ENCODE measurements at places on chromosomes 1 and 21.

DNA sequence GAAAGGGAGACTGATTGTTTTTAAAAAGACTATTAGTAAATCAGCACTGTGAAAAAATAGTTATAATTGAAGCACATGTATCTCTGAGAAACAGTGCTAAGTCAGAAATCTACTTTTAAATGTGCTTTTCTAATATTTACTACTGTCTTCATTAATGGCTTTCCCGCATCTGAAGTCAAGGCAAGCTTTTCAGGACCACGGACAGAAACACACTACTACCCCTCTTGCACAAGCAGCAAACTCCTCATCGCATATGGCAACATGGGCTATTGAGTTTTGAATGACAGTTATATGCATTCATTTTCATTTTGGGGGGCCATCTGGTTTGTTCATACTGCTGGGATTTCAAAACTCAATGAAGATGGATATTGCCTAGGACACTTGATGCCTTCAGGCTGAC is 433.4 kb upstream of the CAMK1G start:
- no peak for DNase-seq
- H3K27ac ChIP-seq, result no peak overlapping the region
- H3K4me1 ChIP-seq, result no peaks in the 10 kb centered on the region
- H3K27me3 ChIP-seq, result no peaks in the 10 kb centered on the region
- H3K4me3 ChIP-seq, result no peak overlapping the region

DNA sequence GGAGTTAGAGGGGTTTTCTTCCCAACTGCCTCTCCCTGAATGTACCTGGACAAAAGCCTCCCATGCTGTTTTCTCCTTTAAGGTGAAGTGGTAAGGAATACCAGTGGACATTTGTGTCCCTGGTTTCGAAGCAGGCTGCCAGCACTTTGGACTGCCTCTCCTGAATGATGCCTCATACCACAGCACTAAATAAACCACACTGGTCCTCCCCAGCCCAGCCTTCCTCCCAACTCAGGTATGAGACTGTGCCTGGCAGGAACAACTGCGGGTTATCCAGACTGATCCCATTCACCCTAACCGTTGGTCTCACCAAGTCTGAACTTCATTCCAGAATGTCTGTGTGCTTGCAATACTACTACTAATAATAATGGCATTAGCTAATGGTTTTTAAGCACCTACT is 9.3 kb downstream of the COQ8A start:
- no peak overlapping the region for H3K4me3 ChIP-seq
- H3K36me3 ChIP-seq, result peaks cover 5% of the 10 kb centered on the region
- no peaks in the 10 kb centered on the region for H3K27me3 ChIP-seq
- no peak for DNase-seq
- no peak overlapping the region for H3K27ac ChIP-seq
- H3K4me1 ChIP-seq, result no peaks in the 10 kb centered on the region

DNA sequence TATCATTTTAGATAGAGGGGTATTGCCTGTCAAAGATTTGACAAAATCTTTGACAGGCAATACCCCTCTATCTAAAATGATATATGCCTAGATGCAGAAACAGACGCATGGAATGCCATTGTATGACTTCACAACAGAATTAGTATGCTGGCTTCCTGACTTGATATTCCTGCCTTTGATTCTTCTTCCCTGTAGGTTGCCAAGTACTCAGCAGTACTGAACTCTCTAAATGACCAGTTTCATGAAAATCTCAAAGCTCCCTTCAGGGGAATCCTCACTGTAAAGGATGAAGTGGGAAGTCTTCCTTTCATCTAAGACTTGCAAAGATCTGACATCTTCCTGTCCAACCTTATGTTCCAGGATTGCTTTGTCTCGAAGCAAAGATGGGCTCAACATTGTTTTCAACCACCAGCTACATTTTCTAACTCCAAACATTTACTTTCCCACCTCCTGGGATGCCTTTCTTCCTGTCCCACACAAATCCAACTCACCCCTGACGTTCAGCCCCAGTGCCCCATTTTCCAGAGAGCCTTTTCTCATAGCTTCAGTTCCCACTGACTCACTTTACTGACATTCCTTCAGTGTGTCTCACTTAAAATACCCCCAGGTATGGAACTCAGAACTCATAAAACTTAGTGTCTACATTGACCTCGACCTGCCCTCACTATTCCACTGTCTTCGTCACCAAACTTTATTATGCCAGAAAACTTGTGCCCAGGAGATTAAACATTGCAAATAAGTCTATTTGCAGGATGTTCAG is 67.3 kb upstream of the KCNJ6 start:
- no peak overlapping the region for H3K4me3 ChIP-seq
- H3K27ac ChIP-seq, result no peak overlapping the region
- H3K36me3 ChIP-seq, result no peaks in the 10 kb centered on the region
- H3K4me1 ChIP-seq, result no peaks in the 10 kb centered on the region

DNA sequence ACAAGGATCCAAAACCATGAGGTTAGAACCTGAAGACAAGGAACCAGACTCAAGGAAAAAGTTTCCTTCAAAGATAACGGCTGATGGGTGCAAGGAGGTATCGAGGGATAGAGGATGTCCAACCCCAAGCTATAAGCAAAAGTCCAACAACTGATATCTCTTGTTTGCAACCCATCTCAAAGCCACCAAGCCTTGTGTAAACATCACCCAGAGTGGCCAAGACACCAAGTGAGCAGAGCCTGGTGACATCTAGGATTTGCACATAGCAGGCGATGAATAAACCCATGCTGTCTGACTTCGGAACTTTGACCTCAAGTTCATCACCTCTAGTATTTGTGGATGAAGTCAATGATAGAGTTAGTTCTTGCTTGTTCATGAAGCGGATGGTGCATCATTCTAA is 180.7 kb downstream of the ETS2 start:
- no peak overlapping the region for H3K27ac ChIP-seq
- peaks cover 8% of the 10 kb centered on the region for H3K27me3 ChIP-seq
- DNase-seq, result no peak
- peaks cover 8% of the 10 kb centered on the region for H3K4me1 ChIP-seq

DNA sequence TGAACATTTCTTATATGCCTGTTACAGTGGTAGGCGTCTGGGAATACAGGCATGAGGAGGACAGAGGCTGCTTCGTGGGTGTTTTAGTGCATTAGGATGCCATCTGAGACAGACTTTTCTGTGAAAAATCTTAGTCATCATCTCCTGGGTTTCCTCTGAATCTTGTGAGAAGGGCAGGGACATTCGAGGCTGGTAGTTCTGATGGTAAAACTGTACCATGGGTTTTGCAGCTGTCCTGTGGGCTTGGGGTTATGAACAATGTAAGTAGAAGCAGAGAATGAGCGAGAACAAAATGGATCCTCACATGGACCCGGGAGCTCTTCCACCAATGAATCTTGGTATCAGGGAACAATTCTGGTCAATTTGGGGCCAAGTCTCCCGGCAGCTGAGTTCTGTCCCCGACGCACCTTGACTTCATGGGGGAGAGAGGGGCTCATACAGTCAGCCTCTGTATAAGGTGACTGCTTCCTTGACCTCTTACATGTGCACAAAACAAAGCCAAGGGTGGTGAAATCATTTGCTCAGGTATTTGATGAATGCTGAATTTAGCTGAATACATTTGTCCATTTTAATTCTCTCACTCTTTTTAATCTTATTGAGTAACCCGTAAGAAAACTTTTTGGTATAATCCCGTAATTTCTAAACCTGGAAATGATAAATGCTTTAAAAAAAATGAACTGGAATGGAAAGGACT is 63.6 kb upstream of the ERRFI1 start:
- peaks cover 4% of the 10 kb centered on the region for H3K4me1 ChIP-seq
- H3K36me3 ChIP-seq, result no peaks in the 10 kb centered on the region
- no peaks in the 10 kb centered on the region for H3K27me3 ChIP-seq
- no peak overlapping the region for H3K4me3 ChIP-seq

- peaks cover 2% of the 10 kb centered on the region for H3K27me3 ChIP-seq
- H3K4me1 ChIP-seq, result peaks cover 6% of the 10 kb centered on the region
- H3K36me3 ChIP-seq, result no peaks in the 10 kb centered on the region
- H3K27ac ChIP-seq, result no peak overlapping the region
Measured at GRCh38 chr21:36429947-36430546, 44.9 kb downstream of the CHAF1B start.

- no peak overlapping the region for H3K27ac ChIP-seq
- H3K36me3 ChIP-seq, result no peaks in the 10 kb centered on the region
- no peak overlapping the region for H3K4me3 ChIP-seq
- no peak for DNase-seq
- H3K4me1 ChIP-seq, result peaks cover 31% of the 10 kb centered on the region
Measured at GRCh38 chr1:171744986-171745385, 3.1 kb upstream of the VAMP4 start.

DNA sequence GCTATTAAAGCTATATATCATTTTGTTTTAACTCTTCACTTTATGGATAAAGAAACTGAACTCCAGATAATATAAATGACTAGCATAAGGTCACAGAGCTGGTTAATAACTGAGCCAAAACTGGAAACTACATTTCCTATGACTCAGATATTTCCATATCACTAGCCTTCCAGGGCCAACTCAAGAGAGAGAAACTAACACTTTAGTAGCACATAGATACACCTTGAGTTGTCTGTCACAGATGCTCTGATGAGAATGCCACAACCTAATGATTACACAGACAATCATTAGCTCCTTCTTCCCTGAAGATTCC is 40.7 kb downstream of the NME7 start:
- no peaks in the 10 kb centered on the region for H3K27me3 ChIP-seq
- no peak overlapping the region for H3K27ac ChIP-seq
- peak; percentile 15 for DNase-seq
- H3K4me3 ChIP-seq, result no peak overlapping the region
- no peaks in the 10 kb centered on the region for H3K36me3 ChIP-seq
- H3K4me1 ChIP-seq, result peaks cover 4% of the 10 kb centered on the region

GRCh38 chr1:99216956-99217355 is 47.3 kb upstream of the PLPPR4 start:
- no peak for DNase-seq
- no peaks in the 10 kb centered on the region for H3K4me1 ChIP-seq
- no peak overlapping the region for H3K27ac ChIP-seq
- H3K4me3 ChIP-seq, result no peak overlapping the region

GRCh38 chr1:246506367-246506673 is 759 bp downstream of the SMYD3 start:
- H3K27me3 ChIP-seq, result no peaks in the 10 kb centered on the region
- peak overlapping the region; percentile 57 for H3K27ac ChIP-seq
- H3K36me3 ChIP-seq, result no peaks in the 10 kb centered on the region
- peak overlapping the region; percentile 69 for H3K4me3 ChIP-seq

DNA sequence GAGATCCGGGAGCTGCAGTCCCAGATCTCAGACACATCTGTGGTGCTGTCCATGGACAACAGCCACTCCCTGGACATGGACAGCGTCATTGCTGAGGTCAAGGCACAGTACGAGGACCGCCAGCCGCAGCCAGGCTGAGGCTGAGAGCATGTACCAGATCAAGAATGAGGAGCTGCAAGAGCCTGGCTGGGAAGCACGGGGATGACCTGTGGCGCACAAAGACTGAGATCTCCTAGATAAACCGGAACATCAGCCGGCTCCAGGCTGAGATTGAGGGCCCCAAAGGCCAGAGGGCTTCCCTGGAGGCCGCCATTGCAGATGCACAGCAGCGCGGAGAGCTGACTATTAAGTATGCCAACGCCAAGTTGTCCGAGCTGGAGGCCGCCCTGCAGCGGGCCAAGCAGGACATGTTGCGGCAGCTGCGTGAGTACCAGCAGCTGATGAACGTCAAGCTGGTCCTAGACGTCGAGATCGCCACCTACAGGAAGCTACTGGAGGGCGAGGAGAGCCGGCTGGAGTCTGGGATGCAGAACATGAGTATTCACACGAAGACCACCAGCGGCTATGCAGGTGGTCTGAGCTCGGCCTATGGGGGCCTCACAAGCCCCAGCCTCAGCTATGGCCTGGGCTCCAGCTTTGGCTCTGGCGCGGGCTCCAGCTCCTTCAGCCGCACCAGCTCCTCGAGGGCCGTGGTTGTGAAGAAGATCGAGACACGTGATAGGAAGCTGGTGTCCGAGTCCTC is 25.5 kb downstream of the ETV3L start:
- no peak for DNase-seq
- H3K27me3 ChIP-seq, result peaks cover 22% of the 10 kb centered on the region

GRCh38 chr1:190399233-190399632 is 78.4 kb downstream of the BRINP3 start:
- no peak overlapping the region for H3K27ac ChIP-seq
- H3K27me3 ChIP-seq, result no peaks in the 10 kb centered on the region
- no peak overlapping the region for H3K4me3 ChIP-seq

DNA sequence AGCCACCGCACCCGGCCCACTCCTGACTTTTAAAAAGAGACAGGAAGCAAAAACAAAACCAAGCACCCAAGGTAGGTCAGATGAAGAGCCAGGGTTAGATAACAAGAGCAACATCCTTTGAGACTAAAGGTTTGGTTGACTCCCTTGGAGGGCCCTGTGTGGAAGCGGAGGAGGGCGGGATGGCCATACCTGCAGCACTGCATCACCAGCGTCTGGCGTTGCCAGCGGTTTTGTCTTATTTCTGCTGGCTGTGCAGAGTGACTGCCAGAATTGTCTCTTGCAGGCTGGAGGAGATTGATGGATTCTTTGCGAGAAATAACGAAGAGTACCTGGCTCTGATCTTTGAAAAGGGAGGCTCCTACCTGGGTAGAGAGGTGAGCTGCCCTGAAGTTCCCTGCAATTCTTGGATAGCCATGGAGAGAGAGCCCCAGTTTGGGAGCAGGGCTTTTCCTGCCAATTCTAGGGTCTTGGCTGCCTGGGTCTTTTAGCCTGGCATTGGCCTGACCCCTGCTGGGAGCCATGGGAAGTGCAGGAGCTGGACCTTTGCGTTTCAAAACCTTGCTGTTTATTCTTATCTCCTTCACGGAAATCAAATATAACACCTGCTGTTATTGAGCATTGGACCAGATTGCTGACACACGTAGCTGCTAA is 24.0 kb downstream of the QSOX1 start:
- peaks cover under 1% of the 10 kb centered on the region for H3K36me3 ChIP-seq
- no peaks in the 10 kb centered on the region for H3K4me1 ChIP-seq
- peak; percentile 62 for DNase-seq
- no peak overlapping the region for H3K4me3 ChIP-seq
- no peaks in the 10 kb centered on the region for H3K27me3 ChIP-seq
- no peak overlapping the region for H3K27ac ChIP-seq

GRCh38 chr1:155218854-155219591 is 10.5 kb downstream of the MTX1 start:
- H3K4me3 ChIP-seq, result no peak overlapping the region
- H3K36me3 ChIP-seq, result no peaks in the 10 kb centered on the region
- H3K27me3 ChIP-seq, result no peaks in the 10 kb centered on the region
- DNase-seq, result no peak
- no peak overlapping the region for H3K27ac ChIP-seq

GRCh38 chr1:203289281-203289981 is 15.9 kb upstream of the BTG2 start:
- peak overlapping the region; percentile 80 for H3K4me3 ChIP-seq
- peak; percentile 90 for DNase-seq
- no peaks in the 10 kb centered on the region for H3K27me3 ChIP-seq

- H3K27me3 ChIP-seq, result no peaks in the 10 kb centered on the region
- no peaks in the 10 kb centered on the region for H3K36me3 ChIP-seq
- H3K4me3 ChIP-seq, result peak overlapping the region; percentile 62
- peak overlapping the region; percentile 87 for H3K27ac ChIP-seq
- peak; percentile 64 for DNase-seq
Measured at GRCh38 chr1:154403261-154403943, 1.7 kb upstream of the IL6R start.

Measured in CD4-positive, CD25-positive, alpha-beta regulatory T cell (primary cell).